ENCODE measurements at places on chromosomes 1 and 21.

GRCh38 chr21:18960306-18960705 lies 556.7 kb upstream of the TMPRSS15 start:
- no peak for DNase-seq

- DNase-seq, result no peak
These were observed 46.3 kb downstream of the IER5 start for GRCh38 chr1:181134543-181135436.

- no peak for DNase-seq
These were observed 179.2 kb upstream of the FMN2 start for GRCh38 chr1:239912471-239912870.

- DNase-seq, result no peak
These were observed 18.3 kb downstream of the S100A11 start for GRCh38 chr1:152018537-152018936.

- no peak for DNase-seq
These were observed 40.8 kb upstream of the TMPRSS2 start for GRCh38 chr21:41548781-41549180.

DNA sequence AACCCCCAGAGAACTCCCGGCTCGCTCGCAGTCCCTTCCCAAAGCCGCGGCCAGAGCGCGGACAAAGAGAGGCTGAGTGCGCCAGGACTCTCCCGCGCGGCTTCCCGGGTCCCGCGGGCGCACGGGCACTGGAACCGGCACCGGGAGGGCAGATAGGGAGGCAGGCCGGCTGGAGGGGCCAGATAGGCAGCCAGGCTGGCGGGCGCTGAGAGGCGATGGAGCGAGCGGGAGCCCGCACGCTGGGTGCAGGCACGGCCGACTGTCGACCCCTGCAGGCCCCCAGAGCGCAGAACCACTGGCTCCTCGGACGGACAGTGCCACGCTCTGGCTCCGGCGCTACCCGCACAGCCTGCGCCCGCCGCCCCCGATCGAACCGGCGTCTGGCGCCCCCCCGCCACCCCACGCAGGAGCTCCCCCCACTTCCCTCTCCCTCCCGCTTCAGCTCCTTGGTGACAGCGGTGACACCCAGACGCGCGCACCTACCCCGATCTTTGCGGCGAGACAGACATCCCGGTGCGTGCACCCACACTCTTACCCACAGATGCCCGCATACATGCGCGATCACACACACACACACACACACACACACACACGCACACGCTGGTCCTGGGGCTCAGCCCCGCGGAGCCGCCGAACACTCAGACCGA lies 534 bp downstream of the SLC6A9 start:
- DNase-seq, result peak; percentile 30

- DNase-seq, result no peak
These were observed 139.8 kb downstream of the ADSS2 start for GRCh38 chr1:244311784-244312532.

- no peak for DNase-seq
These were observed 8.6 kb downstream of the ARHGAP29 start for GRCh38 chr1:94228640-94229375.

GRCh38 chr1:64363111-64363510 lies 106.8 kb upstream of the CACHD1 start:
- no peak for DNase-seq

DNA sequence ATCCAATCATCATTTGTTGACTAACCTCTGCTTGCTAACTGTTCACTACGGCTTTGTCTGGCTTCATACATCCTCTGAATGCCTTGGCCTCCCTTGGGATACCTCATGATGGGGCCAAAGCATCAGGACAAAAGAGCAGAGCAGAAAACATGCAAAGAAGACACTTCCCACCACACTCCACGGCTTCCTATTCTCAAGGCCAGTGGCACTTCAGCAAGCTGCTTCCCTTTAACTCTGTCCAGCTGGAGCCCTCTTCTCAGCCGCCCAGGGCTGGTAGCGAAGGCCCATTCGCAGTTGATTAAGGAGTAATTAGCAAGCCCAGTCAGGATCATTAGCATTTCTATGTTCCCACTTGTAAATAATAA lies 224.3 kb upstream of the FGGY start:
- no peak for DNase-seq

- DNase-seq, result no peak
These were observed 3.0 kb downstream of the FUBP1 start for GRCh38 chr1:77975907-77976306.

GRCh38 chr1:2134266-2134620 lies 60.3 kb downstream of the FAAP20 start:
- no peak for DNase-seq

GRCh38 chr21:35244514-35244913 lies 195.4 kb upstream of the RUNX1 start:
- DNase-seq, result no peak

DNA sequence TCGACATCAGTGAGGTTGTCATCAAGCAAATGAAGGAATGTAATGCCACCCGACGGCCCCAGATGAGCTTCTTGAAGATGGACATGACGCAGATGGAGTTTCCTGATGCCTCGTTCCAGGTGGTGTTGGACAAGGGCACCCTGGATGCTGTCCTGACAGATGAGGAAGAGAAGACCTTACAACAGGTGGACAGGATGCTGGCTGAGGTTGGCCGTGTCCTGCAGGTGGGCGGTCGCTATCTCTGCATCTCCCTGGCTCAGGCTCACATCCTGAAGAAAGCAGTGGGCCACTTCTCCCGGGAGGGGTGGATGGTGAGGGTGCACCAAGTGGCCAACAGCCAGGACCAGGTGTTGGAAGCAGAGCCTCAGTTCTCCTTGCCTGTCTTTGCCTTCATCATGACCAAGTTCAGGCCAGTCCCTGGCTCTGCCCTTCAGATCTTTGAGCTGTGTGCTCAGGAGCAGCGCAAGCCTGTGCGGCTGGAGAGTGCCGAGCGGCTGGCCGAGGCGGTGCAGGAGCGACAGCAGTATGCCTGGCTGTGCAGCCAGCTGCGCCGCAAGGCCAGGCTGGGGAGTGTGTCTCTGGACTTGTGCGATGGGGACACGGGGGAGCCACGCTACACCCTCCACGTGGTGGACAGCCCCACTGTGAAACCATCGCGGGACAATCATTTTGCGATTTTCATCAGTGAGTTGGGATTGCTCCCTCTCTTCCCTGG lies 2.5 kb downstream of the METTL13 start:
- no peak for DNase-seq

DNA sequence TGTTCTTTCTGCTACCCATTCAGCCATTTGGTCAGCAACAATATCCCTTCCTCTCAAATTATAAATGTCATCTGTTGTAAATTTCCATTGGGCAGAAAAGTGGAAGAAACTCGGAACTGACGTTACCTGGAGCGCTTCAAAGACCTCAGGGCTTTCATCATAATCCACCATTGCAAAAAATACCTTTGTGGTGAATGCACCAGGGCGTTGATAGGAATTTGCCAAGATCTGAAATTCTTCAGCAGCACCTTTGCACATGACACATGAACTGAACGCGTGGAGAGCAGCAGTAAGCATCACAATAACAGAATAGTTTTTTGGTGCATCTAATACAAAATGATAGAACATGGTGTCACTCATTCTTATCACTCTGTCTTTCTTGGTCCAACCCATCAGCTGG lies 3.1 kb upstream of the TEKT2 start:
- no peak for DNase-seq

GRCh38 chr1:38125837-38126520 lies 79.4 kb upstream of the POU3F1 start:
- DNase-seq, result no peak

DNA sequence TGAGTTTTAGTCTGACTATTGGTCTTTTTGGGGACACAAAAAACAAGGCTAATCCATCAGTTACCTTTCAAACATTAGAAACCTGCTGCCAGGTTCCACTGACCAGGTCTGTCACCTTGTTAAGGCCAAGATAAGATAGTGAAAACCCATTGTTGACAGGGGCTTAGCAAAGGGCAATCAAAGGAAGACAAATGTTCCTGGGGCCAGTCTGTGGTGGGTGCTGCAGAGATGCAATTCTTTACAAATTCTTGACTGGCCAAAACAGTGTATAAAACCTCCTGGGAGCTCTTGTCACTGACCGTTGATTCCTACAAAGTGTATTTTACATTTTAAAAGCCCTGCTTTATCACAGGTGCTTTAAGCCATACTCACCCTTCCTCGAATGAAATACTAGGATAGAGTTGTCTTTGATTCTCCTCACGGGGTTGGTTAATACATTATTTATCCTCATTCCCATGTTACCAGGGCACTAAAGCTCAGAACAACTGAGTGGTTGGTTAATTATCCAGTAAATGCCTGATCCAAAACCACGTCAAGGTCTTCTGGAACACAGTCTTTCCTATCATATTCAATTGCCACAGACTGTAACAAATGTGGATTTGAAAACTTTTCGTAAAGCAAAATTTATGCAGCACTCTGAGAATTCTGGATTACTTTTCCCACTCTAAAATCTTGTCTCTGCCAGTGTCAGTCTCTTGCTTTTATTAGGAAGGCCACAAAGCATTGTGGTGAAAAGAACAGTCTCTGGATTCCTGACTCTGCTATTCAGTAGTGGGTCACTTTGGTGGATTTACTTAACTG lies 77.2 kb downstream of the NRIP1 start:
- no peak for DNase-seq

GRCh38 chr1:43348809-43349593 lies 9.8 kb upstream of the CDC20 start:
- peak; percentile 51 for DNase-seq

- DNase-seq, result no peak
These were observed 18.5 kb downstream of the OPTC start for GRCh38 chr1:203512517-203512847.

- DNase-seq, result no peak
These were observed 78.8 kb downstream of the C1orf21 start for GRCh38 chr1:184465489-184466146.

DNA sequence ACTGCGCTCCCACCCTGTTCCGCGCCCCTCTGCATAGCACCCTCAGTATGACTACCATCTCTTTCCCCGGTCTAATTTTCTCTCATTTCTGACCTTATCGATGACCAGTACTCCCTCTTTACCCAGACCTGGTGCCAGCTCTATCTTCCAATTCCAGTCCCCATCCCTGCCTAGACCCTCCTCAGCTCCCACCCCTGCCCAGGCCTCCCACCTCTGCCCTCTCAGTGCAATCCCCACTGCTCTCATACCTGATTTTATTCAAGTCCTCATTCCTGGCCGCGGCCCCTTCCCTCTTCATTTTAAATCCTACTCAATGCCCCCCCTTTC lies 1.3 kb downstream of the USP24 start:
- DNase-seq, result no peak

DNA sequence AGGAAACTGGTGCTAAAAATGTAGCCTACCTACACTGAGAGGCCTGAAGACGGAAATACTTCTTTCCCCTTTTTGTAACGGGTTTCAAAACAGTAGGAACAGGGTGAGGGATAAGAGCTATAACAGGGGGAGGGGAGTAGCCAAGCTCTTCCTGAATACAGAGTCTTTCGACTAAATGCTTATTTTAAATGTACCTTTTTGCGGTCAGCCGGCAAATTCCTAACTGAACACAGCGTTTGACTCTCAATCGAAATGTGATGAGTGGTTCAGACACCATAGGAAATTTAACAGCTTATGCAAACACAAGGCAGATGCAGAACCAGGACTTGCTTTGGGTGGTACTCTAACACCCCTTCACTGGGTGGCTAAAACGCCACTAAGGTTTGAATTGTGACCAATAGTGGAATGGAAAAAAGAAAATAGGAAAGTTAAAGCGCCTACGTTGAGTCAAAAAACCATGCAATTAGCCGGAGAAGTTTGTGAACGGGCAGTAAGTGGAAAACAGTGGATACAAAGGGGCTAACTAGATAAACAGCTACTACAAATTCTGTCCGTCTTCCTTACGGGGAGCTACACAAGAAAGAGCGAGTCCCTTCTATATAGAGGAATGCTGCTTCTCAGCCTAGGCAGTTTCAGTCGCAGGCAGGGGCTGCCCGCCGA lies 1.7 kb downstream of the EGLN1 start:
- no peak for DNase-seq

GRCh38 chr1:186849271-186849671 lies 20.5 kb downstream of the PLA2G4A start:
- no peak for DNase-seq

GRCh38 chr1:46437723-46438122 lies 43.6 kb downstream of the FAAH start:
- DNase-seq, result no peak

GRCh38 chr21:42233067-42233961 lies 14.4 kb downstream of the ABCG1 start:
- peak; percentile 61 for DNase-seq

- DNase-seq, result no peak
These were observed 771.1 kb upstream of the ADGRL4 start for GRCh38 chr1:79777481-79778219.

GRCh38 chr1:174971902-174972301 lies 27.8 kb upstream of the CACYBP start:
- no peak for DNase-seq

GRCh38 chr1:18693256-18694098 lies 62.8 kb downstream of the PAX7 start:
- DNase-seq, result no peak

- DNase-seq, result no peak
These were observed 52.3 kb downstream of the LUZP1 start for GRCh38 chr1:23116216-23116836.

- no peak for DNase-seq
These were observed 1143.1 kb downstream of the PLA2G4A start for GRCh38 chr1:187971851-187972250.

GRCh38 chr1:201656311-201657032 lies 117.5 kb downstream of the NAV1 start:
- DNase-seq, result no peak

DNA sequence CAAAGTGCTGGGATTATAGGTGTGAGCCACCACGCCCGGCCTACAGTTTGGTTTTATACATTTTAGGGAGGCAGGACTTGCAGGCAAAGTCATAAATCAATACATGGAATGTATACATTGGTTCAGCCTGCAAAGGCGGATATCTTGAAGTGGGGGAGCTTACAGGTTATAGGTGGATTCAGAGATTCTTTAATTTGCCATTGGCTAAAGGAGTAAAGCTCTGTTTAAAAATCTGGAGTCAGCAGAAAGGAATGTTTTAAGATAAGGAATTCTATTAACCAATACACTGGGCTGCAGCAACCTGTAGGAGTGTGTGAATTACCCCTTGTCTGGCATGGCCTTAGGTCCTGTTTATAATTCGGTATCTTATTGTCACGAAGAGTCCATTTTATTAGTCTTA lies 57.6 kb downstream of the OPTC start:
- no peak for DNase-seq

DNA sequence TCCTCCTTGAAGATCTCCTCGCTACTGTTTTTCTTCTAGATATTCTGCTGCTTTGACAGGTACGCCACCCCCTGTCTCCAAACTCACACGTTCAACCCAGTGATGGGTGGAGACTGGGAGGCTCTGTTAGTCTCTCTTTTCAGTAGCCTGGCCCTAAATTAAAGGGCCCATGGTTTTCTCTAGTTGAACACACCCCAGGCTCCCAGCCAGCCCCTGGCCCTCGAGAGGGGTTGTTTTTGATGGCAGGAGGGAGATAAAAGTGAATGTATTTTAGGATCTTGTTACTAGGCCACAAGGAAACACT lies 21.6 kb upstream of the CLDN14 start:
- no peak for DNase-seq

GRCh38 chr21:36163750-36164741 lies 7.4 kb downstream of the DOP1B start:
- DNase-seq, result no peak

GRCh38 chr1:148435406-148435805 lies 47.7 kb downstream of the PPIAL4G start:
- DNase-seq, result no peak
